ENCODE measurements at places on chromosomes 1 and 21. TPM values are rescaled to one million over a fixed set of nuclear protein-coding genes. Genes with fewer than 3 reads are reported as not detected.

Gene PSEN2
- 11.0 TPM for total RNA-seq

Gene RGS16
- 57.1 TPM for total RNA-seq

Gene AGTRAP
- 10.0 TPM for total RNA-seq

Gene CASQ2
- total RNA-seq = not detected

Gene COL6A2
- 0.58 TPM for total RNA-seq

Gene RIMS3
- total RNA-seq = 0.74 TPM
